Astrocyte of the hippocampus (primary cell): ENCODE measurements at places on chromosomes 3 and 15.

DNA sequence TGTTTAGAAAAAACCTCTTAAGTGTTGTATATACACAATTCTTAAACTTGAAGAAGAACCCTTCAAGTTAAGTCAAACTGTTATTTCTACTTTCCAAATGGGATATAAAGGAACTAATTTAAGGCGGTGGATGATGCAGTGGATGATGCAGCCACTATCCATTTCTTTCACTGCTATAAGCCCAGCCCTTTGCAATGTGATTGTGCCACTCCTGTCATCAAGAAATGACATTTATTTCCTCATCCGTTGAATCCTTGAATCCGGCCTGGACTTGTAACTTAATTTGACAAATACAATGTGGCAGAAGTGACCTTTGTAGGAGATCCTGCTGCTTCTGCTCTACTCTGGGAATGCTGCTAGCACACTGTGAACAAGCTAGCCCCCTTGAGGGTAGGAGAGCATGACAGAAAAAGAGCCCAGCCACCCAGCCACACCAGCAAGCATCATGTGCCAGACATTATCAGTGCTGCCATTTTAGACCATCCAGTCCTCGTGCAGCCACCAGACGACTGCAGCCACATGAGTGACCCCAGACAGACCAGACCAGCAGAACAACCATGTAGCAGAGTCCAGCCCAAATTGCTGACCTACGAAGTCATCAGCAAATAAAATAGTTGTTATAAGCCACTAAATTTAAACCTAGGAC lies 47.4 kb downstream of the UACA start:
- DNase-seq, result peak; percentile 48

DNA sequence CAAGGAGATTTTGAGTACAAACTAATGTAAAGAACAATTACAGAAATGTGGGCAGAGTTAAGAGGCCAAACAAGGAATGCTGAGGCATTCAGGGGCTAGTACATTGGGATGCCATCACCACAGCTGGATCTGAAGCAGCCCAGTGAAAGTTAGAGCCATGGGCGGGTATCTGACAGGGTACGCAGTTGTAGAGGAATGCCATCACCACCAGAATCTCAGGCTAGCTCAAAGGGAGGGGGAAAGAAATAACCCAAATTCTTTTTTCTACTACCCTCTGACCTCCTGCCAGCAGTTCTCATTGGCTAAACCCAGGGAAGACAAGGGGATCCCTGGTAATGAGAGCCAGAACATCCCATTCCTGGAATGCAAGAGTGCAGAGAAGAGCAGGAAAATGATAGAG lies 9.0 kb upstream of the TSC22D2 start:
- no peak for DNase-seq

DNA sequence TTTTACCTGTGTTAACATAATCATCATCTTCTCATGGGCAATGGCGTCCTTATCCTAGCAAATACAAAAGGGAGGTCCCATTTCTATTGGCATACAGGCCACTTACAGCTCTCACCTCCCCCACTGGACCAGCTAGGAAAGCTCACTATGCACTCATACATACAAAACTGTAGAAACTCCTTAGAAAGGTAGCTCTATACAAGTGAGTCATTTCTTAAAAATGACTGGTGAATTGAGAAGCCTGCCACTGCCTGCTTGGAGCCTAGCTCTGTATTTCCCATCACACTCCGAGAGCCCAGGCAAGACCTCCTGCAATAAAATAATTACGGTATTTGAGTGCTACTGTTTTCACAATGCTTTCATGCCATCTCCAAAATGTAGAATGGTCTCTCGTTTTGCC lies 321.8 kb downstream of the ULK4 start:
- DNase-seq, result peak; percentile 29

GRCh38 chr3:135752851-135753250 lies 212.7 kb upstream of the PPP2R3A start:
- DNase-seq, result peak; percentile 31

GRCh38 chr3:8767667-8768363 lies 1.6 kb downstream of the OXTR start:
- peak; percentile 70 for DNase-seq

- no peak for DNase-seq
Measured at GRCh38 chr15:56445746-56446145, 19.2 kb downstream of the MNS1 start.

DNA sequence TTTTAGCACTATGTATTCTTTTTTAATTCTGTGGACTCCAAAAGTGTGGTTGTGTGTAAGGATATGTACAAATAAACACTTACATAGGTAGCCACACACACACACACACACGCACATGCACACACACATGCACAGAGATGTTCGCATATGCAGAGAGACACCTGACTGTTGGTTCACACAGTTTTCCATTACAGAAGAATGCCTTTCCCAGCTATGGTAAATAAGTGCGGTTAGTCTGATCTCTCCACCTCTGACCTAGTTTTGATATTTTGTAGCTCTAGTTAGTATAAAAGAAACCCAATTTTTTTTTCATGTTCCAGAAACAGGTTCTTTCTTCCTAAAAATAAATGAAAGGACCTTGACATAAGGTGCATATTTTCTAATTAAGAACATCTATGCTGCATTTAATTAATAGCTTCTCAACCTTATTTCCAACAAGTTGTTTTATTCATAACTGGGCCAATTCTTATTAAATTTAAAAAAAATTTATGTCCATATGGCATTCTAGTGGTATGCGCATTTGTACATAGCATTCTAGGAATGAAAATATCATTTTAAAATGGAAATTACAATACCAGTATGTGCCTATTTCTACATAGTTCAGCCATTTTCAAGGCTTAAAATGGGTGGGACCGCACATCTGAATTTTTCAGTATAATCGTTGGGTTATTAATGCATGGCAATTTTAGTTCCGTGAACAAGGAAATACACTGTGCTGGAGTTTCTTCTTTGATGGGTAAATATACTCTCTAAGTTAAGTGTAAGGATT lies 27.2 kb downstream of the TMEM108 start:
- DNase-seq, result no peak

- no peak for DNase-seq
Measured at GRCh38 chr15:81880833-81881232, 165.0 kb downstream of the MEX3B start.

- DNase-seq, result no peak
Measured at GRCh38 chr3:151818361-151818760, 4.4 kb downstream of the AADAC start.

DNA sequence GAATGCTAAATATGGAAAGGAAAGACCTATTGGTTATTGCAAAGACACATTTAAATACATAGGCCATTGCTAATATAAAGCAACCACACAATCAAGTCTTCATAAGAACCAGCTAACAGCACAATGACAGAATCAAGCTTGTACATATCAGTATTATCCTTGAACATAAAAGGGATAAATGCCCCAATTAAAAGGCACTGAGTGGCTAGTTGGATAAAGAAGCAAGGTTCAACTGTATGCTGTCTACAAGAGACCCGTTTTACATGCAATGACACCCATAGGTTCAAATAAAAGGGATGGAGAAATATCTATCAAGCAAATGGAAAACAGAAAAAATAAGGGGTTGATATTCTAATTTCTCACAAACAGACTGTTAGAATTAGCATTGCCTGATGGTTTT lies 706.1 kb downstream of the EPHA3 start:
- no peak for DNase-seq

DNA sequence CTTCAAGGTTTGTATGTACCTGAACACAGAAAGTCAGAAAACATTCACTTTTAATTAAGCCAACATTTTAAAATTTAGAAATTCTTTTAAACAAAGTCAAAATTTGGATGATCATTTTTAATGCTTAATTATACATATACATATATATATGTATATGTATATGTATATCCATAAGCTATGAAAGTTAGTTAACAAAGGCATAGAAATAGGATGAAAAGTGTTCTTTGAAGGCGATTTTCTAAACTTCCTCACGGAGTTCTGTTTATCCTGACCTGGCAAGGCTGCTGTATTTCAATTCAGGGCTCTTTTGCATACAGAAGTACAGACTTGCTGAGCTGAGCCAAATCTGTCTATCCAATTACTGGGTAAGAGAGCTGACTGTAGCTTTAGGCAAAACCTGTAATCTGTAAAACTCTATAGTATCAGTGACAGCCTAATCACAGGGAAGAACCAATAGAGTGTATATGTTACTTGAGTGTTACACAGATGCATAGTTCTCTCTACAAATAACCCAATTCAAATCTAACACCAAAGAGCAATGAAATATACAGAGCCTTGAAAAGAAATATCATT lies 32.1 kb upstream of the THRB start:
- peak; percentile 19 for DNase-seq

DNA sequence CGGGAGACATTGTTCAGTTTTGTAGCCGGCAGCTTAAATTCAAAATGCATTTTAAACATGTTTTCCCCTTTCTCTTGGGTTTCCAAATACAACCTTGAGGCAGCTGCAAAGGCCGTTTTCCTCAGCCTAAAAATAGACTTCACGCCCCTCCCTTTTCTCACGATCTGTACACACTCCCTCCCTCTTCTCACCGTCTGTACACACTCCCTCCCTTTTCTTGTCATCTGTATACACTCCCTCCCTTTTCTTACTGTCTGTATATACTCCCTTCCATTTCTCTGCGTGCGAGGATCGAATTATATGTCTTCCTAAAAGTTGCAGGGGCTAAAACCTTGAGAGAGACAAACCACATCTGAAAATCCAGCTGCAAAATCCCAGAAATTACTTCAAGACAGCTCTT lies 8.9 kb downstream of the MUC4 start:
- DNase-seq, result no peak

GRCh38 chr15:63089260-63090043 lies 32.2 kb upstream of the LACTB start:
- peak; percentile 67 for DNase-seq

- peak; percentile 77 for DNase-seq
Measured at GRCh38 chr3:152176241-152176640, 92.5 kb upstream of the MBNL1 start.

DNA sequence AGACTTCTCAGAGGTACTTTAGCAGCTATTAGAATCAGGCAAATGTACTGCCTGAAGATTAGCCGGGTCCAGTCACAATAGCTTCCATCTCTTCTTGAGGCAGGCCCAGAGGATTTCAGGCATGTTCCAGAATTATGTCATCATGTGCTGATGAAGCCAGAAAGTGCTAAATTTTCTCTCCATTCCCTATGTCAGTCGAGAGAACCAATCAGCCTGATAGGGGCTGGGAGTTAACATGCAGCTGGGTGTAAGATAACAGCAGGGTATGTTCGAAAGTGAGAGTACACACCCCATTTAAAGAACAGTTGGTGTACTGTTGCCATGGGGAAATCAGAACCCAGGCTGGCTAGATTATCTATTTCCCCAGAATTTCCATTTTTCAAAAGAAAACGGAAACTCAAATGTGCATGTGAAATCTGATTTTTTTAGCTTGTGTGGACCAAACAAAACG lies 48.7 kb downstream of the MYH15 start:
- DNase-seq, result no peak

DNA sequence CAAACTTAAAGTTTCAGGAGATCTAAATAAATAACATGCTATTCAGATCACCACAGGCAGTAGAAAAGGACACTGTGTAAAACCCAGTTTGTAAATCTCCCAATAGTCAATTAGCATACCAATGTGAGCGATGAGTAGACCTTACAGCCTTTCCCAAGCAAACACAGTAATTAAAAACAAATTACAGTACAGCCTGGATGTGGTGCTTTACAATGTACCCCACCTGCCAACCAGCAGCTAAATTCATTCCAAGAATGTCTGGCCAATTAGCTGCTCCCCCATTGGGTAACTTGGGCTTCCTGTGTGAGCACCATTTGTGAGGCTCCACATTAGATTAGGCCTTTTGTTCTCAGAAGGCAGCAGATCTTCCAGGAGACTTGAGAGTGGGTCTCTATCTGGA lies 635.0 kb downstream of the TBL1XR1 start:
- DNase-seq, result peak; percentile 22

GRCh38 chr15:101048581-101049030 lies 129.4 kb downstream of the LRRK1 start:
- DNase-seq, result no peak

- DNase-seq, result no peak
Measured at GRCh38 chr3:25911525-25912295, 121.8 kb downstream of the OXSM start.

GRCh38 chr3:185595526-185595925 lies 9.4 kb downstream of the SENP2 start:
- no peak for DNase-seq

DNA sequence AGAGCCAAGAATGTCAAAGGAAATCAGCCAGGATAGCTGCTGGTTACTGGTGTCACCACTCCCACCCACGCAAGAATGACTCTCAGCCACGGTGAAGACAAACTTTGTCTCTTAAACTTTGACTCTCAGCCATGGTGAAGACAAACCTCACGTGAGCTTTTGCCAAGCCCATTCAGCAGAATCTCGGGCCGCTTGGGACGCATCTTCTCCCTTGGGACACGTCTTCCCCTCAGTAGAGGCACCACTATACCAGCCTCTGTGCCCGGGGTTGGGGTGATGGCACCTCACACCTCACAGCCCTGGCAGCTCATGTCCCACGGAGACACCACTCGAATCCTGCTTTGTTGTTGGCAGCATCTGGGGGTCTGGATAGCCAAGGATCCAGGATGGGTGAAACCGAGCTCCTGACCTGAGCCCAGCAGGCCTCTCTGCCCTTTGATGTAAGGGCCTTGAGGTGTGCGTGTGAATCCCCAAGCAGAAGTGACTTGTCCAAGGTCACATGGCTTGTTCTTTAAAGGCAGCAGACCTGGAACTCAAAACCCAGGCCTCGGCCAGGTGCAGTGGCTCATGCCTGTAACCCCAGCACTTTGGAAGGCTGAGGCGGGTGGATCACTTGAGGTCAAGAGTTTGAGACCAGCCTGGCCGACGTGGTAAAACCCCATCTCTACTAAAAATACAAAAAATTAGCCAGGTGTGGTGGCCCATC lies 21.8 kb downstream of the RBPMS2 start:
- no peak for DNase-seq

- no peak for DNase-seq
Measured at GRCh38 chr3:172973799-172974198, 167.2 kb downstream of the SPATA16 start.

DNA sequence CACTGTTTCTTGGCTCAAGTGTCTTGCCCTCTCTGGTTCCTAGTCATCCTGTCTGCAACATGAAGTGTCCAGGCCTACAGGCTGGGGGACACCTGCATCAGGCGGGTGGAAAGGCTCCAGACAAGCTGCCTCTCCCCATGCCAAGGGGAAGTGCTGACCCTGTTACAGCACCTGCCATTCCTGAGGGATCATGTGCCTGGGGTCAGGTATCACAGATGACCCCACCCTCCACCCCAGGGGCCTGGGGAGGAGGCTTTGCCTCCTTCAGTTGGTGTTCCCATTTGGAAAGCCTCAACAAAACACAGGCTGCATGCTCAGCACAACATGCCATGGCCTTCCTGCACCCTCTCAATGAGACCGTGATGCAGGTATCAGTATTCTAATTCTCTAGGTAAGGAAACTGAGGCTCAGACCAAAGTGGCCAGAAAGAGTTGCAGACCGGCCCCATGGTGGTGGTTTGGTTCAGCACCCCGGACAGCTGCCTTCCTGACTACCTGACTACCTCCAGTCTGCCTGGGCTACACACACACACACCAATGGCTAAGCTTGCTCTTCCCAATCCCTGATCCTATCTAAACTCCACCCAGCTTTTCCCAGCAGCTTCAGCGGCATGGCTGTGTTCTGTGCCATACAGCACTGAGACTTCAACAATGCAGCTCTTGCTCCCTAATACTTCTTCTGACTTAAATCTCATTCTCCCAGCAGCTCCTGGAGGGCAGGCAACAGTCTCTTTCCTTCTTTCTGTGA lies 69.7 kb upstream of the LINGO1 start:
- peak; percentile 65 for DNase-seq

GRCh38 chr3:48034000-48034516 lies 17.8 kb upstream of the MAP4 start:
- peak; percentile 93 for DNase-seq

- DNase-seq, result no peak
Measured at GRCh38 chr3:15502616-15503015, 18.9 kb downstream of the COLQ start.
